Activated T-helper 9 cell treated with anti-CD3 and anti-CD28 coated beads, Interleukin-2, amount 50 U/mL, for 16 hours (primary cell): ENCODE measurements at places on chromosomes 2 and 18.

GRCh38 chr2:223056701-223057418 is 4.9 kb downstream of the KCNE4 start:
- no peak for DNase-seq

DNA sequence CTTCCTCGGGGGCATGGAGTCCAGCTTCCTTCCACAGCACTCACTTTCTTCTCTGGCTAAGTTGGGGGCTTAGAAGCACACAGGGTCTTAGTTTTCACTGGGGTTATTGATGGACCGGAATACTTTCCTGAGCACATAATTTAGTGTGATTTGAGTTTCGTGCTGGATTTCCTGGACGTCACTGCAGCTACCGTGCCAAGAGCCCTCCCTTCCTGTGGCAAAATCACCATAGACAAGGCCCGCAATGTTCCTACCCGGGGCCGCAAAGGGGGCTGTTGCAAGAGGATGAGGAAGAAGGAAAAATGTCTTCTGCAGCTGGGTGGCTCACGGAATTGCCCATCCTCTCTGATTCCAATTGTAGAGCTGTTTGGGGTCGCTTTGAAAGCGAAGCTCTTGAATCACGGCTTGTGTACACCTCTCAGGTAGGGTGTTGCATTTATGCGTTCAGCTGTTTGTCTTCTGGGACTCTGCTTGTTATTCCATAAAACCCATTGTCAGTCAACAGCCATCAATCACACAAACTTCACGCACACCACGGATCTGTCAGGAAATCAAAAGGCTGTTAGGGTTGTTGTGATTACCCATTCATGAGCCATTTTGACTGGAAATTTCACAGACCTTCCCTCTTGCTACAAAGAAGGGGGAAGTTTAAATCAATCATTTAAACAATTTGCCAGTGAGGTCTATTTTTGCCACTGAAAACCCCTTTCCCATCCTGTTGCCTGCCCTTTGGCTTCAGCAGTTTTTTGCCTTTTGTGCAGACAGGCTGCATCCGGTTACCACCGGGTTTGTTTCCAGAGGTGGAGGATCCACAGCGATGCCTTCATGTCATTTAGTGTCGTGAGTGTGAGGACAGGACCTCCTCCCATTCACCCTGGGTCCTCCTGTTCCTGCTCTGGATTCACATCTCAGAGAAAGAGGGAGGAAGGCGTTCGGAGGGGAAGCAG is 36.0 kb downstream of the SMIM21 start:
- no peak for DNase-seq

DNA sequence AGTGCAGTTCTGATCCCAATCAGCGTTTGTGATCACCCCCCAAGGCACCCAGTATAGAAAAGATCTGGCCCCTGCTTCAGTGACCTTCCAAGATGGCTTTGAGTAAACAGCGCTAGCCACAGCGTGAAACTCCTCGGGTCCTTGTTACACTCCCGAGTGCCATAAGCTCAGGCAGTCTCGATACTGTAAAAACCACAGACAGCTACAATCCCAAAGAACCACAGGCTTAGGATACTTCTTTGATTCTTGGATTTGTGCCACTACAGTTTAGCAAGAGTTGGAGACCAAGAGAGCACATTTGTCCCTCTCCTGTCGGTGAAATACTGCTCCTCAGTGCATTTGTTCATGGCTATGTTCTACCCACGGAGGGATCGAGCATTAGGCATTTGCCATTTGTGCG is 352.5 kb upstream of the ZNF521 start:
- DNase-seq = no peak

DNA sequence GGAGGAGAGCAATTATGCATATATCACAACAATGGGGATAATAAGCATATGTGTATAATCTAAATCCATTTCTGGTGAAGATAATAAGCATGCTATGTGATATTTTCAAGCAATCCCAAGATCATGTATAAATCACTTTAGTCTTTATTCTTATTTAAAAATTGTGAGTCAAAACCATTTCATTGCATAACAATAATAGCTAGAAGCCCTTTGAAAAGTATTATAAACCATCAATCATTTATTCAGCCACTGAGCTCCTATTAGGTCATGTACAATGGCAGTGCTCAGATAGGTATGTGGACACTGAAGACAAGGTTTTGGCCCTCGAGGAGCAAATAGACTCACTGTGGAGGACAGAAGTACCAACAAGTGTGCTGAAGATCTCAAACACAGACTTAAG is 113.1 kb downstream of the CDCA7 start:
- DNase-seq = no peak

DNA sequence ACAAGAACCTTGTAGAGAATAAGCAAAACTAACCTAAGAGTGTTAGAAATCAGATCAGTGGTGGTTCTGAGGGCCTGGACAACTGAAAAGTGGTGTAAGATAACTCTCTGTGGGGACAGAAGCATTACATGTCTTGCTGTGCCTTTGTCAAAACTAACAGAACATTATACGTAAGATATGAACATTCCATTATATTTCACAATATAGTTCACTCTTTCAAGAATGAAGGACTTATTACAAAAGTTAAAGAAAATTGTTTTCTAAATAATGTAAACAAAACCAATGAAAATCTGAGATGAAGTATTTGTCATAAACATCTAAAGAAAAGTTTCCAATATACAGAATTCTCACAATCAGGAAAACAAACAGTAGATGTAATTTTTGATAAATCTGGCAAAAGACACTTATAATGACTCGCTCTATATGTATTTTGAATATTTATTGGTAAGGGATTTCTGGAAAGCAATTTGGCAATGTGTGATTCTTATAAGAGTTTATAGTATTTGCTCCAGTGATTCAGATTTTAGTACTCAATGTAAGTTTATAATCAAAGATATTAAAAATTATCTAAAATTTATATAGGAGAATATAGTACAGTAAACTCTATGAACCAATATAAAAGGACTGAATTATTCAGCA is 258.4 kb downstream of the CD226 start:
- DNase-seq = no peak

DNA sequence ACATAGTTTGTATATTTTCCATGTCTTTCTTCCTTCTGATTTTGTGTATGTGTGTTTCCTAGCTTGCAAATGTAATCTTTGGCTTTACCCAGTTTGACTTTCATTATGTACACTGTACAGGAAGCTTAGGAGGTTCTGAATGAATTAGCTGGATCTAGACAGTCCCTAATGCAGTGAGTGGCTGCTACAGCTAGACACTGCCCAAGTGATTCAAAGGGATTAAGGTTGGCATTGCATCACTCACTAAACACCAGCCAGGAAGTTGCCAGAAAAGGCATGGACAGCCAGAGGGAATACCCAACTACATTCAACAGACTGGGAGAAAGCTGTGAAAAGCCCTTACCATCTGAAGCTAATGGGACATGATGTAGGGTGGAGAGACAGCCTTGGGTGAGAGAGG is 316.0 kb upstream of the MEX3C start:
- DNase-seq = no peak

DNA sequence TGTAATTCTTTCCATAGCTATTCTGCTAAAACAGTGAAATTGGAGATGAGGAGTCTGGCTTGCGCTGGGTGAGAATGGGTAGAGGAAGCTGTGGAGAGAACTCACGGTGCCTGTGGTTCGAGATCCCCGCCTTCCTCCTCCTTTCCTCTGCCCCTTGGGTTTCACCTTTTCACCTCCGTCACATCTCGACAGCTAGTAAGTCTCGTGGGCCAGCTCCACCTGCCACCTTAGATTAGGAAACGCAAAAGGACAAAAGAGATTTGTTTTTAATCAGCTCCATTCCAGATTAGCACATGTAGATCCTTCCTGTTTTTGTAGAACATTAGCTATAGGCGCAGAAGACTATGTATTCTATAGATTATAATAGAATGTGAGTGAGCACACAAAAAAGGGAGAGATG is 20.6 kb downstream of the TRIB2 start:
- no peak for DNase-seq
